ENCODE measurements at places on chromosomes 11 and 22.

DNA sequence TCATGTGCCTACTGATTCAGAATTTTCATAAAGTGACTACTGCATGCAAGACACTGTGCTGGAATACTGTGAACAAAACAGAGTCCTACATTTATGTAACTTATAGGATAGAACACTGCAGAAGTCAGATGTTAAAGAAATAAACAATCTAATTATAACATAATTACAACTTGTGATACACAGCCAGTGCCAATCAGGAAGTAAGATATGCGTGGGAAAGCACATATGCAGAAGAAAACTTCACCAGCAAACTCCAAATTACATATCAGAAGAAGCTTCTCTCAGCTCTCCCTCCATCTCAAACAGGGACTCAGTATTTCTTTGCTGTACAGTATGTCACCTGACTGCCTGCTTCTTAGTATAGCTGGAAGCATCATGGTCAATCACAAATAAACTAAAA, 37.4 kb downstream of the PAK1 start:
- no peak for DNase-seq
- no peak overlapping the region for H3K4me3 ChIP-seq
- no peak overlapping the region for H3K27ac ChIP-seq
- H3K4me1 ChIP-seq, result no peaks in the 10 kb centered on the region
- H3K27me3 ChIP-seq, result no peaks in the 10 kb centered on the region

- no peak overlapping the region for H3K4me3 ChIP-seq
- no peak for DNase-seq
- peaks cover 2% of the 10 kb centered on the region for H3K27me3 ChIP-seq
- no peaks in the 10 kb centered on the region for H3K36me3 ChIP-seq
Observed at GRCh38 chr22:27456696-27457503, 344.7 kb downstream of the MN1 start.

- H3K36me3 ChIP-seq, result no peaks in the 10 kb centered on the region
- no peak overlapping the region for H3K4me3 ChIP-seq
- H3K27me3 ChIP-seq, result peaks cover 4% of the 10 kb centered on the region
- H3K4me1 ChIP-seq, result no peaks in the 10 kb centered on the region
Observed at GRCh38 chr22:35582861-35583670, 34.1 kb downstream of the MB start.

- no peak overlapping the region for H3K27ac ChIP-seq
- H3K4me3 ChIP-seq, result peak overlapping the region; percentile 53
- peaks cover 59% of the 10 kb centered on the region for H3K27me3 ChIP-seq
- peak; percentile 56 for DNase-seq
- H3K4me1 ChIP-seq, result peaks cover 7% of the 10 kb centered on the region
Observed at GRCh38 chr11:8262552-8263108, 1.0 kb downstream of the LMO1 start.

DNA sequence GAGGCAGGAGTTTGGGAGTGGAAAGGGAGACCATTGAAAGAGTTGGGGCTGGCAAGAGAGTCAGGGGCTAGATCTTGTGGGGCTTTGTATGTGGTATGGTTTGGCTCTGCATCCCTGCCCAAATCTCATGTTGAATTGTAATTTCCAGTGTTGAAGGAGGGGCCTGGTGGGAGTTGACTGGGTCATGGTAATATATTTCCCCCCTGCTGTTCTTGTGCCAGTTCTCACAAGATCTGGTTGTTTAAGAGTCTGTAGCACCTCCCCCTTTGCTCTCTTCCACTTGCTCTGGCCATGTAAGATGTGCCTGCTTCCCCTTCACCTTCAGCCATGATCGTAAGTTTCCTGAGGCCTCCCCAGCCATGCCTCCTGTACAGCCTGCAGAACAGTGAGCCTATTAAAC, 10.1 kb upstream of the RAB3IL1 start:
- H3K4me1 ChIP-seq, result no peaks in the 10 kb centered on the region
- no peak overlapping the region for H3K27ac ChIP-seq
- no peaks in the 10 kb centered on the region for H3K27me3 ChIP-seq
- no peak overlapping the region for H3K4me3 ChIP-seq
- no peak for DNase-seq

- no peak overlapping the region for H3K4me3 ChIP-seq
- H3K27ac ChIP-seq, result no peak overlapping the region
- H3K4me1 ChIP-seq, result peaks cover 8% of the 10 kb centered on the region
- no peaks in the 10 kb centered on the region for H3K27me3 ChIP-seq
Observed at GRCh38 chr22:45775569-45776312, 104.1 kb downstream of the ATXN10 start.

GRCh38 chr11:130523166-130523565, 74.7 kb downstream of the ADAMTS15 start:
- H3K4me1 ChIP-seq, result no peaks in the 10 kb centered on the region
- no peak overlapping the region for H3K4me3 ChIP-seq
- H3K27me3 ChIP-seq, result no peaks in the 10 kb centered on the region

GRCh38 chr22:46112405-46112804, 37.9 kb upstream of the PPARA start:
- no peaks in the 10 kb centered on the region for H3K36me3 ChIP-seq
- no peaks in the 10 kb centered on the region for H3K27me3 ChIP-seq
- H3K4me1 ChIP-seq, result peaks cover 3% of the 10 kb centered on the region
- no peak overlapping the region for H3K4me3 ChIP-seq
- no peak for DNase-seq
- no peak overlapping the region for H3K27ac ChIP-seq

- H3K27me3 ChIP-seq, result no peaks in the 10 kb centered on the region
- H3K27ac ChIP-seq, result no peak overlapping the region
- peaks cover 31% of the 10 kb centered on the region for H3K36me3 ChIP-seq
- no peak for DNase-seq
Observed at GRCh38 chr11:108253176-108253575, 30.3 kb downstream of the ATM start.

DNA sequence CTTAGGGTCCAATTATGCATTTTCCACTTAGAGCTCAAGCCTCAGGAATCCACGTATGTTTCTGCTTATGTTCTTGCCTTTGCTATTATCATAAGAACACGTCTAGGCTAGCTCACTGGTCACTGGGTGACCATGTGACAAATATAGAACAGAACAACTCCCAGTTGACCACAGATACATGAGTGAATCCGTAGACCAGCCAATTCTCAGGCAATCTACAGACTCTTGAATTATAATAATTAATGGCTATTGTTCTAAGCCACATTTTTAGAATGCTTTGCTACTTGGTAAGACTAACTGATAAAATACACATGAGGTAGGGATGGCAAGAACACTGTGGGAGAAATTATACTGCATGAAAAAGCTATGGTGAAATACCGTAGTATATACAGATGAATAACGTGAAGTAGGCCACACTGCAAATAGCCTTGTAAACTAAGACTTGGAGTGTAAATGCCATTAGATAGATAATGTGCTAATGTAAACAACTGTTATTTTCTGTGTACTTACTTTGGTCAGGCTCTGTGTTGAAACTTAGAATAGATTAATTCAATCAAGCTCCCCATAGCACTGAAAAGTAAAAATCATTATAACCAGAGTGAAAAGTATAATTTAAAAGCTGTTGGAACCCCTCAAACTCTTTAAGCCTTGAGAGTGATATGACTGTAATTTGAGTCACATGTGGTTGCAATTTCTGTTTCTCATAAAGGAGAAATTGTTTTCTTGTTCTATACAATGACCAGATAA, 366.2 kb upstream of the CCDC179 start:
- no peaks in the 10 kb centered on the region for H3K4me1 ChIP-seq
- H3K36me3 ChIP-seq, result no peaks in the 10 kb centered on the region
- no peak overlapping the region for H3K27ac ChIP-seq
- H3K27me3 ChIP-seq, result no peaks in the 10 kb centered on the region
- DNase-seq, result no peak

- H3K4me3 ChIP-seq, result no peak overlapping the region
- H3K4me1 ChIP-seq, result no peaks in the 10 kb centered on the region
- no peak overlapping the region for H3K27ac ChIP-seq
- no peaks in the 10 kb centered on the region for H3K36me3 ChIP-seq
- no peak for DNase-seq
Observed at GRCh38 chr11:61911701-61912529, 5.5 kb downstream of the RAB3IL1 start.

GRCh38 chr11:121207485-121208115, 85.0 kb upstream of the SC5D start:
- peaks cover 17% of the 10 kb centered on the region for H3K27me3 ChIP-seq
- H3K4me3 ChIP-seq, result no peak overlapping the region
- H3K4me1 ChIP-seq, result no peaks in the 10 kb centered on the region
- H3K36me3 ChIP-seq, result no peaks in the 10 kb centered on the region
- H3K27ac ChIP-seq, result no peak overlapping the region

- no peak for DNase-seq
- no peaks in the 10 kb centered on the region for H3K4me1 ChIP-seq
- H3K27ac ChIP-seq, result no peak overlapping the region
- no peak overlapping the region for H3K4me3 ChIP-seq
Observed at GRCh38 chr11:127252321-127252720, 251.8 kb upstream of the KIRREL3 start.

- no peak overlapping the region for H3K27ac ChIP-seq
- H3K36me3 ChIP-seq, result no peaks in the 10 kb centered on the region
- no peaks in the 10 kb centered on the region for H3K4me1 ChIP-seq
- no peak overlapping the region for H3K4me3 ChIP-seq
Observed at GRCh38 chr22:48661984-48662383, 1165.7 kb downstream of the BRD1 start.

GRCh38 chr11:7896009-7896785, 34.9 kb downstream of the OR10A6 start:
- no peak overlapping the region for H3K4me3 ChIP-seq
- H3K4me1 ChIP-seq, result peaks cover 4% of the 10 kb centered on the region
- H3K27ac ChIP-seq, result no peak overlapping the region
- H3K36me3 ChIP-seq, result no peaks in the 10 kb centered on the region
- H3K27me3 ChIP-seq, result peaks cover 2% of the 10 kb centered on the region

DNA sequence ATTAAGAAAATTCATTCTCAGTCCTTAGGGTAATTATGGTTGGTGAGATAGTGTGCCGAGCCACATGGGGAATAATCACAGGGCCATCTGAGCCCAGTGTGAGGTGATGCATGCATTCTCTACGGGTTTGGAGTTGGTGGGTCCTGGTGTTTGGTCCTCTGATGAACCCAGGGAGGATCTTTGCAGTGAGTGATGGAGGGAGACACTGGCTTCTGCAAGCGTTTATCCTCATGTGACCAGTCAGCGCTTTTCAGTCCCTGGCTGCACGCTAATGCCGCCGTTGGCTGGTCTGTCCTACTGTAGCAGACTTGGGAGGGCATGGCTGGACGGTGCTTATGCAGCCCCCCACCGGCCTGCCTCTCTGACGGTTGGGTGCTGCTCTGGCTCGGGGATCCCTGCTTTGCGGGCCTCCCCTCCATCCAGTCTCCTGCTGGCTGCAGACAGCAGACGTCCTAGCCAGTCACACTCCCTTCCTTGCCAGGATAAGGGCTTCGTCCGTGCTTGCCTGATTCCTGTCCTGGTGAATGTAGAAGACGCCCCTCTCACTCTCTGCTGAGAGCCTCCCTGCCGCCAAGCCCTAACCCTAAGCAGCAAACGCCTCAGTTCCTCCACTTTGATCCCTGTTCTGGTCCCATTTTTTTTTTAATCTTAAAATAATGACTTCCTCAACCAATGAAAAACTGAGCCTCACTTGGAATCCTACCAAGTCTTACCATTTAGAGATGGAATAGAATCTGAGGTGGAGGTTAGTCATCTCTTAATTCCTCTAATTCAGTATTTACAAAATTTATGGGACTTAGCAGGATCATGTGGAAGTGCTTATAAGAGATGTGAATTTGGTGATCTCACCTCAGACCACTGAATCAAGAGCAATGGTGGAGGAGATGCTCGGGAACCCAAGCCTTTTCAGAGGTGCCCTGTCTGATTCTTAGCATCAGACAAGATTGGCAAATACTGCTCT, 143.7 kb upstream of the SORL1-AS1 start:
- H3K36me3 ChIP-seq, result peaks cover 58% of the 10 kb centered on the region
- H3K4me1 ChIP-seq, result peaks cover 3% of the 10 kb centered on the region
- no peak overlapping the region for H3K27ac ChIP-seq
- H3K4me3 ChIP-seq, result no peak overlapping the region
- H3K27me3 ChIP-seq, result no peaks in the 10 kb centered on the region

DNA sequence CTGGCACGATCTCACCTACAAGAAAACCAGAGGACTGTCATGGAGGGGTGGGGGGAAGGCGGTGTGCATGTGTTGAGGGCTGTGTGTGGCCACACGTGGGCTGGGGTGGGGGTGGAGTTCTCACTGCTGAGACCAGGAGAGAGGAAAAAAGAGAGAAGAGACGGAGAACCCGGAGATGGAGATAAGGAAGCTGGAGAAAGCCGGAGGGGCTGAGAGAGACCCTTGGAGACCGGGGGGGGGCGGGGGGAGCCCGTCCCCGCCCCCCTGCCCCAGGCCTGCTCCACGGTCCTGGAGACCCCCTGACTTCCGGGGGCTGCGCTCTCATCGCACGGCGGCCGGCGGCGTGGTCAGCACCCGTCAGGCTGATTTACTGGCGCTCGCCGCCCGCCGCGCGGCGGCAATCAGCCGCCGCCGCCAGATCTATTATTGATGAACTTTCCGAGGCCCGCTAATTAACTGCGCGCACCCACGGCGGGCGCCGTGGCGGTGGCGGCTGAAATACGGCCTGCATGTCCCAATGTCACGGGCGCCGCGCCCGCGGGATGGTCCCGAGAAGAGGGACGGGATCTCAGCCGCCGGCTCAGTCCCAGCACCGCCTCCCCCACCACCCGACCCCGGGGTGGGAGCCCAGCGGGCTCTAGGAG, 187.4 kb downstream of the MN1 start:
- no peak for DNase-seq
- no peaks in the 10 kb centered on the region for H3K4me1 ChIP-seq
- peaks cover 27% of the 10 kb centered on the region for H3K27me3 ChIP-seq
- no peak overlapping the region for H3K27ac ChIP-seq
